NCI-H1436 treated with DMSO at 0.1 percent for 48 hours (cell line): ENCODE measurements at places on chromosomes 7 and 10.

DNA sequence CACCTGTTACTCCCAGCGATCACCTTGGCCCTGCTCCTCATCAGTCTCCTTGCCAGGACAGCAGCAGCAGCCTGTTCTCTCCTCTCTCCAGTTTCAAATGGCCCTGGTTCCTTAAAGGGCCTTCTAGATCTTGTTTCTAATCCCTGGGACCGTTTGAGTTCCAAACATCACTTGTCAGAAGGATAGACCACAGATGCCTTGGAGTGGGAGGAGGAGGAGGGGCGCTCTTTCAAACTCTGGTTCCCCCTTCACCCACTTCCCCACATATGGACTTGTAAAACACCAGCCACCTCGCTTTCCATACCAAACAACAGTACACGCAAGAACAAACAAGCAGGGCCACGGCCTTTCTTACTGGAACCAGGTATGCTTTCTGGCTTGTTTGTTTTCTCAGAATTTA is 104.8 kb downstream of the PLXNA4 start:
- DNase-seq: no peak

- no peak for DNase-seq
Observed at GRCh38 chr7:135428879-135429278, 81.0 kb downstream of the CNOT4 start.

DNA sequence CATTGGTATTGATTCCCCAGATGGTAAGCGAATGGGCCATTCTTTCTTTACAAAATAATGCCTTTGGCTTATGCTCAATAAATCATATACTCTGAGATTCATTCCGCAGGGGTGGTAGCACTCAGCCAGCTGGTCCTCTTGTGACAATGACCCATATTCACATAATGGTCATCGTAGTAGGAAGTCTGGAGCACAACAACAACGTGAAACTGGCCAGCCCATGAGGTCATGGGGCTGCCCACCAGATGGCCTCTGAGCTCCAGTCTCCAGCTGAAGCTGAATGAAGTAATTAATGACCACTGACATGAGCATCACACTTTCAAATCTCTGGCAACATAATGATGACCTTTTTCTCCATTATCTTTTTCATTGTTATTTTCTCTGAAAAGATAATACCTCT is 42.3 kb upstream of the SORCS1 start:
- DNase-seq: no peak

DNA sequence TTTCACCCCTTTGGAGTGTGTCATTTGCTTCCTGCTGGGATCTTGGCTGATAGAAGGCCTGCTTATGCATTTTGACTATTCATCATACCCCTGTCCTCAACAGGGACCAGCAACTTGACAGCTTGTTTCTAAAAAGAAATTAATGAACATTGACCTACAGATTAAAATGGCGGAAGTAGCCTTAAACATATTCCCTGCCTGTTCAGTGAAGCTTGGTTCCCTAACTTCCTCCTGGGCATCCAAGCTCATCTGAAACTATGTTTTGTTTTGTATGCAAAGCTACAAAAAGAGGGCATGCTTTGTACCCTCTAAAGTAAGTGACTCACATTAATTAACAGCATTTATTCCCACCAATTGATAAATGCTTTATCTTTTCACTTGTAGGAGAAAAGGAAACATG is 26.8 kb upstream of the CDK14 start:
- no peak for DNase-seq

GRCh38 chr10:58697691-58698090 is 185.0 kb downstream of the BICC1 start:
- DNase-seq: no peak

GRCh38 chr10:44292390-44293002 is 92.4 kb downstream of the CXCL12 start:
- no peak for DNase-seq

GRCh38 chr10:19592276-19592675 is 224.0 kb upstream of the PLXDC2 start:
- no peak for DNase-seq

- no peak for DNase-seq
Observed at GRCh38 chr10:24414597-24414996, 205.7 kb downstream of the KIAA1217 start.

- no peak for DNase-seq
Observed at GRCh38 chr10:18210711-18211110, 70.5 kb downstream of the CACNB2 start.

GRCh38 chr7:17301471-17302456 is 3.3 kb downstream of the AHR start:
- DNase-seq: no peak

DNA sequence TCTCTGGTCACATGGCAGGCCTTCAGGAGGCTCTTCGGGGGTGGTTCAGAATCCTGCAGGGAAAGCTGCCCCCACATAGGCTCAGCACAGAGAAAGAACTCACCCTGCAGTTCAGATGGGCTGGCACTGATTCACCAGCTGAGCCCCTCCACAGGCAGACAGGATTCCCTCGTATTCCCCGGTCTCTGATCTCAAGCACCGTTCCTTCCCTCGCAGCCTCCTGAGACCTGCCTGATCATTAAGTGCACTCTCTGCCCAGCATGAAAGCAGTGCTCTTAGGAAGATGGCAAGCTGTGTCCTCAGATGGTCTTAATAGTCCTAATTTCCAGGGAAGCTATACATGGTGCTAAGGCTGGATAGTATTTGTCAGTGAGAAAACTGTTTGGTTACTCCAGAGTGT is 78.2 kb upstream of the NPS start:
- DNase-seq: no peak

GRCh38 chr7:156223935-156224832 is 411.9 kb upstream of the SHH start:
- DNase-seq: no peak

- no peak for DNase-seq
Observed at GRCh38 chr7:33764752-33765451, 140.4 kb upstream of the BMPER start.

GRCh38 chr10:86342111-86342863 is 24.3 kb downstream of the GRID1 start:
- no peak for DNase-seq

- DNase-seq: no peak
Observed at GRCh38 chr7:143299346-143299745, 11.2 kb downstream of the CASP2 start.
